ENCODE measurements at places on chromosomes 6 and 20.

GRCh38 chr6:40276141-40276540 lies 311.0 kb downstream of the LRFN2 start:
- DNase-seq: no peak

DNA sequence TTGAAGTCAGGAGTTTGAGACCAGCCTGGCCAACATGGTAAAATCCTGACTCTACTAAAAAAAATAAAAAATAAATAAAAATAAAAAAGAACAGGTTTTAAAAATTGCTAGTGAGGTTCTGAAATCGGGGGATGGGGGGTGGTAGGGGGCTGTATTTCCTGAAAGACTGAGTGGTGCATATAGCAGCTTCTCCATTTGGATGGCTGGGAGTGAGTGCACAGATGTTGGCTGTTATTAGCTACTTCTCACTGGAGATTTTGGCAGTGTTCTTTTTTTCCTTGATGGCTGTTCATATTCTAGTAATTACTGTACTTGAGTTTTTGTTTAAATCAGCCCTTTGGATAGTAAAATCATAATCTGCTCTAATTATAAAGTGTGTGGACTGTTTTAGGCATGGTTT lies 79.8 kb downstream of the RTN4IP1 start:
- DNase-seq: no peak

DNA sequence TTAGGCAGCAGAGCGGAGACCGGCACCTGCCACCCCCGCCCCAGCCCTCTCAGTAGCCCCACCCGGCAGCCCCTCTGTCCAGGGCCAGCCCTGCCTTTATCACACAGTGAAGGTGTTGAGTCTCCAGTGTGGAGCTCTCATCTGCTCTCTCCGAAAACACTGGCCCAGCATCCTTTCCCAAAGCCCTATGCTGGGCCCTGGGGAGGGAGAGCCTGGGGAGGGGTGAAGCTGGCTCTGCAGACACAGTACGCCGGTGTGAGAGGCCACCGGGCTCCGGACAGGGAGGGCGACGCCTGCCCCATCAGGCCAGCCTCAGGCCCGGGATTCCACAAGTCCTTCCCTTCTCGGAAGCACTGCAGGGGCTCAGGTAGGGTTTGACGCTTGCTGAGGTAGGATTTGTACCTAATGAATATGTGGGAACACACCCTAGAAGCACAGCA lies 186.9 kb downstream of the ERMARD start:
- no peak for DNase-seq

GRCh38 chr6:157304899-157305663 lies 18.2 kb downstream of the TMEM242 start:
- DNase-seq: no peak

GRCh38 chr6:35044145-35044745 lies 96.9 kb downstream of the TCP11 start:
- peak; percentile 39 for DNase-seq

DNA sequence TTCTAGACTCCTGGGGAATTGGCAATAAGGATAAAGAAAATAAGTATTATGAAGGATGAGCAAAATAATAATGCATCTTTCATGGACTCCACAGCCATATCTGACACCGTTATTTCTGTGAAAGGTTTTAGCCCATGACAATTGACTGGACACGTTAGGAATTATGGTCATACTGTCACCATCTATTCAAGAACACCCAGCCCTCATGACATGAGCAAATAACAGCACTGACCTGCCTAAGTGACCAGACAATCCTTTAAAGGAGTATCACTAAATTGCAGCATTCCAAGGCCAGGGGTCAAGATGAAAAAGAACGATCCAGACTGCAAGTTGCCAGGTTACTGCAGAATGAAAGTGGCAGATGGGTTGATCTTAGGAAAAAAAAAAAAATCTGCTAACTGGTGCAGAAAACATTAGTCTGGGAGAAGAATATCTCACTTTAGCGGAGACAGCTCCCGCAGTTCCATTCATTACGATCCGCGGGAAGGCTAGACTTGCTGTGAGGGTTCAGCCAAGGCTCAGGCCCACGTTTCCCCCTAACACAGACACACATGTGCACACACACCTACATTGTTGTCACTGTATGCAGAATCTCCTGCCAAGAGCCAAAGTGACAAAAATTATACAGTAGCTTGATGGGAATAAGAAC lies 237.7 kb upstream of the AGPAT4 start:
- no peak for DNase-seq

DNA sequence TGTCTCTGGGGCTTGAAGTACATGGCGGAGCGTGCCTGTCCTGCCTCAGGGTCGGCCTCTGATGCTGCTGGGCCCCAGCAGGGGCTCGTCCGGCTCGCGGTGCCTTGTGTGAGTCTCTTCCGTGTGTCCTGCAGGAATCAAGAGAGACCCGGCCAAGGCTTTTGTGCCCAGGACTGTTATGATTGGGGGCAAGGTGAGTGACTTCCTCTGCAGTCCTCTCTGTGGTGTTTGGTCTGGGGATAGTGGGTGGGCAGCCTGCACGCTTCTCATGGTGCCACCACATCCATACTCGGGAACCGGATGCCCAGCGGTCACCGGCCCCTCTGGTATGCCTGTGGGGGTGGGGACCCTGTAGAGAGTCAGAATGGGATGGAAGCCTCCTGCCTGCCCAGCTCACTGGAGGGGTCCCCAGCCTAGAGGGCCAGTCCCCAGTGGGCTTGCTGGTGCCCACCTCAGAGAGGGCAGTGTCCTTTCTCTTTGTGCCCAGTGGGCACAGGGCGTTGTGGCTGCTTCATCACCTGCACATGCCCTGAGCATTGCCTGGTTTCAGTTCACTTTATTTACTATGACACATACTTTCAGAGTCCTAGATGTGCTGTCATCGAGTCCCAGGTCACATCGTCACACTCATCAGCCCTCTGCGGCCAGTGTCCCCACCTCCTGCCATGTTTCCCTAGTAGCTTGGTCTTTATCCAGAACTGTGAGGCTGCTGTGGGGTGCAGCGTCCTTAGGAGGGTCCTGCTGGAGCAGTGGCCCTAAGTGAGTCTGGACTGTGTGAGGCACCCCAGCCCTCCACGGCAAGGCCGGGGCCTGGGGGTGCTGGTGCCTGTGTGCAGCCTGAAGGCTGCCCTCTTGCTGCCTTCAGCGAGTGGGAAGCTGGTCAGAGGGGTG lies 40.7 kb downstream of the PYGB start:
- DNase-seq: no peak

DNA sequence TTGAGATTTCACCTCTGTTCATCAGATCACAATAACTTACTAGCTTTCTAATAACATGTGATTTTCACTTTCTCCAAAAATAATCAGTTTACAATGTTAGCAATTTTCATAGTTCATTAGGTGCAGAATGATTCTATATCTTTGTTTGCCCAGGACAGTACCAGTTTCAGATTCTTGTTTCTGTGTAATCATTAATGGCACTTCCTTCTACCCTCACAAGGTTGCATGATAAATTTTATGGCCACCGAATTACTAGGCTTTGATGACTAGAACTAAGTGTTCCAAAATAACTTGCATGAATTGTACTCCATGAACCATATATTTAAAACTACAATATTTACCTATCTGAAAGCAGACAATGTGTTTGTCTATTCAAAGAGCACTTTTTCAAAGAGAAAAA lies 442.3 kb downstream of the EPHA7 start:
- DNase-seq: no peak

- DNase-seq: no peak
Measured at GRCh38 chr20:5474646-5475550, 158.1 kb upstream of the PROKR2 start.

DNA sequence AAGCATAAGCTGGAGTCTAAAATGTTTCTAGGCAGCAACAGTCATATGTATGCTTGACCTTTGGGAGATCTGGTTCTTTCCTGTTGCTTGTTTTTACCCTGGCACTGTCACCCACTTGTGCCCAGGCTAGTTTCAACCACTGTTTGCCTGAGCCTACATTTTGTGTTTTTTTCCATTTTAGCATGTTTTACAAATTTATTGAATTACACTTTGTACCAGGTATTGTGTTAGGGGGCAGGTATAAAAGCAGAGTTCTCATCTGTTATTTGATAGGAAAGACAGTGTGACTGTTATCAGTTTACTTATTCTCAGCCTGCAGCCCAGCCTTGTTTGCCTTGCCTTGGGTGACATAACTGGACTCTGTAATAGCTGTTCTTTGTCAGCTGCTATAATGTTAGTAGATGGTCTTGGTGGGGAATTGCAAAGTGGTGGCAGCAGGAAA lies 147.0 kb downstream of the CDKAL1 start:
- no peak for DNase-seq

GRCh38 chr20:51497542-51498467 lies 44.7 kb downstream of the NFATC2 start:
- no peak for DNase-seq

DNA sequence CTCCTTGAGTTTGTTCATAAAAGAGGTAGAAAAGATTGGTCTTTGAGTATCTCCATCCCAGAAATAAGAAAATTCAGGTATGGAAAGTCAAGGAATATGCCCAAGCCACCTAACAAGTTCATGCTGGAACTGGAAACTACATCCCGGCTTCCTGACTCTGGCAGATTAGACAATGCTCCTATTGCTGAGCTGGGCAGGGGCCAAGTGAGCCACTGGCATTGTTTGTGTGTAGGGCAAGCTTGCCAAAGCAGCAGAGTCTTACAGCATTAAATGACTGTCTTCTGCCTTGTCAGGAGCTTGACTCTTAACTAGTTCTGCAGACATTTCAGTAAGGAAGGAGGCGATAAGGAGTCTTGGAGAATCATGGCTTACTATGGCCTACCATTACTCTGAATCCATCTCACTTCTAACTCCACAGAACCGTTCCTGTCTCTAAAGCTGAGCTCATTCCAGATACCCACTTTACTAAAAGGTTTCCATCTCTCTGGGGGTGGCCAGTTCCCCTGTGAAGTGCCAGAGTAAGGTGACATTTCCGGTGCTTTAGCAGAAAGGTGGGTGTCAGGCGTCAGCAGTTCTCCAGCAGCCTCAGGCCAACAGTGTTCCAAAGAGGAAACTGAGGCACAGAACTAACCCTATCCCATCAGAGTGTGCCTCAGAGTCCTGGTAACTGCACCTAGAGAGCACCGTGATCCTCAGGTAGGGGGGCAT lies 30.1 kb downstream of the PRDM1 start:
- DNase-seq: peak; percentile 86

- DNase-seq: no peak
Measured at GRCh38 chr6:56821005-56821432, 133.9 kb upstream of the BEND6 start.

DNA sequence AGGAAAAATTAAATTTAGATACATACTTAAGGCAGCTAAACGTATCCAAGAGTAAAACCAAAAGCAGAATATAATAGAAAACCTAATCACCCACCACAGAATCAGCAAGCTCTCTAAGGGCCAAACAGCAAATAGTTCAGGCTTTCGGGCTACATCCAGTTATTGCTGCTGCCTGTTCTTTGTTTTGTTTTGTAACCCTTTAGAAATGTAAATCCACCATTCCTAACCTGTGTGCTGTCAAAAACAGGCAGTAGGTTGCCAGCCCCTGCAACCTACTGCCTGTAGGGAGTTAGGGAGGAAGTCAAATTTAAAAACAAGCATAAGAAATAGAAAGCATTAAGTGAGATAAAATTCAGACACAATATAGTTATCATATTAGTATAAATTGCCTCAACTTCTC lies 225.9 kb downstream of the PTPRT start:
- DNase-seq: no peak

- DNase-seq: no peak
Measured at GRCh38 chr6:56957856-56958255, 2.9 kb downstream of the BEND6 start.

DNA sequence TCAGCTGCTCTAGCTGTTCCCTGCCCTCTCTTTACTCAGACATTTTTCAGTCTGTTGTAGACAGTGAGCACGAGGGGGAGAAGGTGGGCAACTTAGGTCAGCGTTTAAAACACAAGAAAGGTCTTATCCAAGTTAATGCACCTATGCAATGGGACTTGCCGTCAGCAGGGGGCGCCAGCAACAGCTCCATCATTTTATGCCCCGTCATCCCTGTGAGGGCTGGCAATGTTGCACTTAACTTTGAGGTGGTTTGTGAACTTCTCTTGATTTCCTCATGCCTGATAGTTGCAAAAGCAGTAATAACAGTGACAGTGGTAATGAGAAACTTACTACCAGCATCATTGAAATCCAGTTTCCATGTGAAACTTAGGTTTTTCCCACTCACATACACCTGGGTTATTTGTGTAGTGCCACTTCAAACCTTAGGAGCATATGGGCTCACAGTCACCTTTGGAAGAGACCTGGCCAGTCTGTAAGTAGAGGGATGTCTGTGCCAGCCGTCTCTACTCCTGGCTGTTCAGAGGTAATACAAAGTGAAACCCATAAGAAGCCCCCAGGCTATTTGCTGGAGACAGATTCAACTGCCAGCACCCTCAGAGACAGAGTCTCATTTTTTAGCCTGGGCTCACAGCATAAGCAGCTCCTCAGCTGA lies 44.9 kb upstream of the ID1 start:
- DNase-seq: peak; percentile 40

GRCh38 chr6:100482698-100483097 lies 18.0 kb upstream of the SIM1 start:
- no peak for DNase-seq

DNA sequence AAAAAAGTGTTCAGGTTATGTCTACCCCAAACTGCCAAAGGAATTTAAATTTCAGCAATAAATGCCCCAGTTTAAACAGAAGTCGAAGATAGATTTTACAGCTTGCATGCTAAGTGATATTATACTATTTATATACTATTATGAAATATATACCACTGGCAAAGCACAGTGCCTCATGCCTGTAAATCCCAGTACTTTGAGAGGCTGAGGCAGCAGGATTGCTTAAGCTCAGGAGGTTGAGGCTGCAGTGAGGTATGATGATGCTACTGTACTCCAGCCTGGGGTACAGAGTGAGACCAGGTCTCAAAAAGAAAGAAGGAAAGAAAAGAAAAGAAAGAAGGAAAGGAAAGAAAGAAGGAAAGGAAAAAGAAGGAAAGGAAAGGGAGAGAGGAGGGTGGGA lies 102.1 kb downstream of the MTFR2 start:
- no peak for DNase-seq

DNA sequence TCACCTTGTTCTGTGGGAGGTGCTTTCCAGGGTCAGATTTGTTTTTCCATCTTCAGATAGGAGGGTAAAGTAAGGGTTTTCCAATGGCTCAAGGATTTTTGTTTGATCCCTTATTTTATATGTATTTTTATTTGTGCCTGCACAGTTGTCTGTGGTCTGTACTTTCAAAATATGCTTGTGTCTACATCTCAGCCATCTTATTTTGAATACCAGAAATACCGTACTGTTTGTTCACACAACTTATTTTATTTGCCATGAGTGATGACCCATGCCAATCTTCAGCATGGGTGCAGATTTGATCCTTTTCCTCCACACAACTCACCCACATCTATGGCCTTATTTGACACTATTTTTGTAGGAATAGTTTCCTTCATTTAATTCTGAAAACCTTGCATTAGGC lies 72.2 kb upstream of the PTCHD4 start:
- DNase-seq: no peak

DNA sequence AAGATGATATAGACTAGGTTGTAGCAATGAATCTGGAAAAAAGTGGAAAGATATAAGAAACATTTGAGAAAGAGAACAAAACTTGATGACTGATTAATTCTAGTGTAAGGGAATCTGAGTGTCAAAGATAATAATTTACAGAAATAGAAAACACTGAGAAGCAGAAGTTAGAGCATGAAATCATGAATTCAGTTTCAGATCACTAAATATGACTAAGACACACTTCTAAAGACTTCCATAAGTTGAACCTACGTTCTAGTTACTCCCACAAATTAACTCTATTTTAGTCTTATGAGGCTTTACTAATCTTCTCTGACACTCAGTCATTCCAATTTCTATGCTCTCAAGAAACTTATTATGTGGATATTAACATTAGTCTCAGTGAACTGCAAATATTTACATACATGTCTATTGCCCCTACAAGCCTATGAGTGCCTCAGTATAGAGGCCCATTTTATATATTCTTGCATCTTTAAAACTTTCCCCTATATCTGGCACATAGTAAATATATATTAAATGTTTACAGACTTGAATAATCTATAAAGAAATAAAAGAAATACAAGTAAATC lies 30.4 kb downstream of the IBTK start:
- DNase-seq: no peak
